Ovary (tissue), 10 donors: ENCODE measurements at places on chromosomes 6 and 20. TPM values are rescaled to one million over a fixed set of nuclear protein-coding genes. Genes with fewer than 3 reads are reported as not detected.

Gene HLA-DOA
- 5.0 TPM for total RNA-seq

Gene MUCL3
- total RNA-seq, result under 0.01 TPM

Gene PNPLA1
- total RNA-seq, result not detected

Gene BPIFB4
- total RNA-seq, result not detected

Gene PACSIN1
- total RNA-seq, result 0.46 TPM

Gene CD24
- total RNA-seq, result 15.4 TPM

Gene ECT2L
- total RNA-seq, result 0.12 TPM

Gene PRDM13
- not detected for total RNA-seq

GRCh38 chr6:19845266-19846041 is 8.3 kb downstream of the ID4 start:
- H3K4me3 ChIP-seq, result no peak overlapping the region
- no peak overlapping the region for H3K27ac ChIP-seq
- no peaks in the 10 kb centered on the region for H3K36me3 ChIP-seq
- no peak for DNase-seq
- H3K27me3 ChIP-seq, result no peaks in the 10 kb centered on the region

GRCh38 chr6:12785301-12785700 is 68.7 kb downstream of the PHACTR1 start:
- H3K27ac ChIP-seq, result no peak overlapping the region
- no peak overlapping the region for H3K4me3 ChIP-seq
- no peaks in the 10 kb centered on the region for H3K27me3 ChIP-seq
- H3K4me1 ChIP-seq, result no peaks in the 10 kb centered on the region

GRCh38 chr6:161265554-161265953 is 8.3 kb downstream of the AGPAT4 start:
- no peak overlapping the region for H3K27ac ChIP-seq
- H3K27me3 ChIP-seq, result no peaks in the 10 kb centered on the region
- DNase-seq, result no peak
- no peak overlapping the region for H3K4me3 ChIP-seq
- H3K36me3 ChIP-seq, result no peaks in the 10 kb centered on the region

- H3K27ac ChIP-seq, result no peak overlapping the region
- H3K27me3 ChIP-seq, result peaks cover 7% of the 10 kb centered on the region
- H3K4me1 ChIP-seq, result peaks cover 11% of the 10 kb centered on the region
Observed at GRCh38 chr6:41375598-41376151, 40.3 kb downstream of the NCR2 start.

- no peaks in the 10 kb centered on the region for H3K4me1 ChIP-seq
- no peaks in the 10 kb centered on the region for H3K27me3 ChIP-seq
- no peaks in the 10 kb centered on the region for H3K36me3 ChIP-seq
Observed at GRCh38 chr6:88512951-88513350, 346.8 kb upstream of the CNR1 start.

DNA sequence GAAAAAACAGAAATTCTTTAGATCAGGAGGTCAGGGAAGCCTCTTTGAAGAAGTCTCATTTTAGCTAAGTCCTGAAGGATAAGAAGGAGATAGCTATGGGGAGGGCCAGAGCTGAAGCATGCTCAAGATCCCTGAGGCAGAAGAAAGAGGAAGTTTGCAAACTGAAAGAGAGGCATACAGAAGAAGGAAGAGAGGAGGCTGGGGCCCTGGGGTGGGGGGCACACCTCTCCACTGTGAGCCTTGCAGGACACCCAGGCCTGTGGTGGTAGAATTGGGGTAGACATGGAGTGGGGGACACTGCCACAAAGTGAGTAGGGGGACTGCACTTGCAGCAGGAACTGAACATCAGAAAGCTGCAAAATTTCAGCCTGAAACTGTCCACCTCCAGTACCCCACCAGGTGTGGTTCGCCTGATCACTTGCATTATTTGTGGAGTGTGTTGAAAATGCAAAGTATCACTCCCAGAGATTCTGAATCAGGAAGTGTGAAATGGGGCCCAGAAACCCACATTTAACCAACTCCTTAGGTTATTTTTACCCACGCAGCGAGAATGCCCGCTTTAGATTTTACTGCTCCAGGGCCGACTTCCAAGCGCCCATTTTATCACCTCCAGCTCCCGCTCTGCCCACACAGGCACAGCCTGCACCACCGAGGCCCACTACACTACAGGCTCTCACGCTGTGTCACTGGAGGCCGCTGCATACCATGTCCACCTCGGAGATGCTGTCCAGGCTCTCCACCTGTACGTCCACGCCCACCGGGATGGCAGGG is 44.0 kb downstream of the GABRR2 start:
- H3K27ac ChIP-seq, result no peak overlapping the region
- DNase-seq, result no peak
- no peaks in the 10 kb centered on the region for H3K27me3 ChIP-seq
- no peaks in the 10 kb centered on the region for H3K4me1 ChIP-seq
- no peaks in the 10 kb centered on the region for H3K36me3 ChIP-seq

- no peaks in the 10 kb centered on the region for H3K4me1 ChIP-seq
- no peak overlapping the region for H3K27ac ChIP-seq
- DNase-seq, result no peak
- no peaks in the 10 kb centered on the region for H3K27me3 ChIP-seq
- no peaks in the 10 kb centered on the region for H3K36me3 ChIP-seq
Observed at GRCh38 chr6:150940941-150941340, 75.4 kb downstream of the MTHFD1L start.

DNA sequence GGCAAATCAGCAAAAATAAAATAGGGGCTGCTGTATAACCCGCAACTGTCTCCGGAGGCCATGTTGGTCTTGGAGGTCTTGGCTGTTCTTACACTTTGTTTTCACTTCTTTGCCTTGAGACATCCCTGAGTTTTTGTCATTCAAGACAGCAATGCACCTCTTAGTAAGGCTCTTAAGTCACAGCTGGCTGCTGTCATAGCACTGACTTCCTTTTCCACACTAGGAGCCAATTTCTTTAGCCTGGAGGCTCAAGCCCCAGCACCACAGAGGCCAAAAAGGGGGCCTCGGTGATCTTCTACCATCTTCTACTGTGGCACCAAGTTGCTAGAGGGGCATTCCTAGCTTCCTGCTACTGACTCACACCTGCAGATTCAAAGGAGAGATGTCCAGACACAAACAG is 536.3 kb downstream of the CDH26 start:
- no peak overlapping the region for H3K27ac ChIP-seq
- H3K36me3 ChIP-seq, result no peaks in the 10 kb centered on the region
- no peak overlapping the region for H3K4me3 ChIP-seq

GRCh38 chr6:168116438-168116974 is 37.5 kb upstream of the FRMD1 start:
- no peaks in the 10 kb centered on the region for H3K27me3 ChIP-seq
- no peaks in the 10 kb centered on the region for H3K4me1 ChIP-seq
- H3K4me3 ChIP-seq, result no peak overlapping the region
- no peak overlapping the region for H3K27ac ChIP-seq
